Mammary microvascular endothelial cell (primary cell): ENCODE measurements at places on chromosomes 5 and 9. TPM values are rescaled to one million over a fixed set of nuclear protein-coding genes. Genes with fewer than 3 reads are reported as not detected.

CFAP90 gene
- total RNA-seq = not detected in 2 replicates

PHF2 gene
- 9.9 and 13.2 TPM in 2 replicates for total RNA-seq

WNK2 gene
- total RNA-seq = not detected in 2 replicates

FYB1 gene
- not detected in 2 replicates for total RNA-seq

NKD2 gene
- total RNA-seq = 0.25 TPM in 1 of 2 replicates, not detected in the other

TAF1L gene
- total RNA-seq = not detected in 2 replicates

LHFPL2 gene
- total RNA-seq = 28.9 and 37.6 TPM in 2 replicates

RGMB gene
- 22.1 and 24.4 TPM in 2 replicates for total RNA-seq

NSUN2 gene
- total RNA-seq = 59.0 and 61.8 TPM in 2 replicates

GGTA1 gene
- 0.10 and 0.13 TPM in 2 replicates for total RNA-seq

FBP2 gene
- not detected in 2 replicates for total RNA-seq

NRG2 gene
- total RNA-seq = 0.69 and 1.1 TPM in 2 replicates

ACOT12 gene
- total RNA-seq = not detected in 2 replicates

KIF2A gene
- total RNA-seq = 36.4 and 38.4 TPM in 2 replicates

GMCL2 gene
- total RNA-seq = not detected in 2 replicates

PPP3R2 gene
- total RNA-seq = not detected in 2 replicates

VLDLR gene
- 0.93 and 1.4 TPM in 2 replicates for total RNA-seq

C1QTNF2 gene
- total RNA-seq = 0.07 and 0.20 TPM in 2 replicates

OR13C8 gene
- not detected in 2 replicates for total RNA-seq

PCDHB5 gene
- 0.15 and 0.47 TPM in 2 replicates for total RNA-seq

LOX gene
- total RNA-seq = 13.7 and 18.3 TPM in 2 replicates

ELAVL2 gene
- 0.64 and 1.1 TPM in 2 replicates for total RNA-seq

PLAC8L1 gene
- total RNA-seq = not detected in 2 replicates

NME5 gene
- 0.07 and 0.39 TPM in 2 replicates for total RNA-seq

SURF1 gene
- total RNA-seq = 33.4 and 35.7 TPM in 2 replicates

TUSC1 gene
- 11.8 and 13.1 TPM in 2 replicates for total RNA-seq

IQGAP2 gene
- 0.39 and 1.1 TPM in 2 replicates for total RNA-seq

PRLR gene
- total RNA-seq = not detected in 2 replicates

AIF1L gene
- total RNA-seq = 18.6 and 19.2 TPM in 2 replicates

GFI1B gene
- total RNA-seq = not detected in 2 replicates

KLF4 gene
- 2.2 and 2.6 TPM in 2 replicates for total RNA-seq

PLPP7 gene
- 5.6 and 9.5 TPM in 2 replicates for total RNA-seq

TXNDC15 gene
- 64.4 and 70.9 TPM in 2 replicates for total RNA-seq

CSF2 gene
- 16.8 and 17.5 TPM in 2 replicates for total RNA-seq

PCDHGB3 gene
- total RNA-seq = 0.67 and 1.4 TPM in 2 replicates

FAM153A gene
- not detected in 2 replicates for total RNA-seq

SMAD5 gene
- total RNA-seq = 29.7 and 41.5 TPM in 2 replicates

LHX2 gene
- total RNA-seq = not detected in 2 replicates

PDZD2 gene
- total RNA-seq = 3.9 and 4.5 TPM in 2 replicates

GBGT1 gene
- total RNA-seq = 6.0 and 6.4 TPM in 2 replicates

OR13F1 gene
- total RNA-seq = not detected in 2 replicates

MEIKIN gene
- total RNA-seq = not detected in 2 replicates
